ENCODE measurements at places on chromosomes 3 and 15.

DNA sequence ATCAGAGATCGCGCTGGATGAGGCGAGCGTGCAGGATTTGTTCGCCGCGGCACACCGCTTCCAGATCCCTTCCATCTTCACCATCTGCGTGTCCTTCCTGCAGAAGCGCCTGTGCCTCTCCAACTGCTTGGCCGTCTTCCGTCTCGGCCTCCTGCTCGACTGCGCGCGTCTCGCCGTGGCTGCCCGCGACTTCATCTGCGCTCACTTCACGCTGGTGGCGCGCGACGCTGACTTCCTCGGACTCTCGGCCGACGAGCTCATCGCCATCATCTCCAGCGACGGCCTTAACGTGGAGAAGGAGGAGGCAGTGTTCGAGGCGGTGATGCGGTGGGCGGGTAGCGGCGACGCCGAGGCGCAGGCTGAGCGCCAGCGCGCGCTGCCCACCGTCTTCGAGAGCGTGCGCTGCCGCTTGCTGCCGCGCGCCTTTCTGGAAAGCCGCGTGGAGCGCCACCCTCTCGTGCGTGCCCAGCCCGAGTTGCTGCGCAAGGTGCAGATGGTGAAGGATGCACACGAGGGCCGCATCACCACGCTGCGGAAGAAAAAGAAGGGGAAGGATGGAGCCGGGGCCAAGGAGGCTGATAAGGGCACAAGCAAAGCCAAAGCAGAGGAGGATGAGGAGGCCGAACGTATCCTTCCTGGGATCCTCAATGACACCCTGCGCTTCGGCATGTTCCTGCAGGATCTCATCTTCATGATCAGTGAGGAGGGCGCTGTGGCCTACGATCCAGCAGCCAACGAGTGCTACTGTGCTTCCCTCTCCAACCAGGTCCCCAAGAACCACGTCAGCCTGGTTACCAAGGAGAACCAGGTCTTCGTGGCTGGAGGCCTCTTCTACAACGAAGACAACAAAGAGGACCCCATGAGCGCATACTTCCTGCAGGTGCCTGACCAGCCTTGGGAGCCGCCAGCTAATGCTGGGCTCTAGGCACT is 819 bp downstream of the KLHL40 start:
- DNase-seq: no peak

DNA sequence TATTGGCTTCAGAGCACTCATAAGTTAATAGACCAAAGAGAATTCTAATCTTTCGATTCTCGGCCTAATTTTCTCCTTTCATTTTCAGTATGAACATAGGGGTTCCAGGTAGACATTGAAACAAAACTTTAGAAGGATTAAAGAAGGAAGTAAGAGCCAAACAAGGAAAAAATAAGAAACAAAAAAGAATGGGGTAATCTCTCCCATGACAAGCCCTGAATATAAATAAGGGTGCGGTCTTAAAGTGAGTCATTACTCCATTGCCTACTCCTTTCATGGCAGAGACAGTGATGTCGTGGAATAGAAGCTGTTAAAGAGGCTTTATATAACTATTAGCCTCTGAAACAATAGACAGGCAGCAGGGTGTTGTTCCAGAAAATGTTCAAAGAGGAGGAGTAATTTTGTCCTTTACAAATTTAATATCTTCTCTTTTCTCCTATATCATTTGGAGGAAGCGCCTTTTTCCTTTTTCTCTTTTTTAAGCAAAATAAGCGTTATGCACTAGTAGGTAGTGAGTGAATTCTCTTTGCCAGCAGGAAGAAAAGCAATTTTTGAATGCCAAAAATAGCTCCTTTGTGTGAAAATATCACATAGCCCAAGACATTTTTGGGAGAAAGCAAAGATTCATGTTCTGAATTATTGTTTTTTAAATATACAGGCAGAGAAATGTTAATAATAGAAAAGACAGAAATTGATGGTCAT is 607.9 kb upstream of the KCNMB2 start:
- peak; percentile 63 for DNase-seq

- DNase-seq: no peak
Measured at GRCh38 chr15:42772901-42773300, 36.0 kb upstream of the CDAN1 start.

GRCh38 chr3:15206662-15207576 is 873 bp downstream of the CAPN7 start:
- DNase-seq: no peak

- peak; percentile 23 for DNase-seq
Measured at GRCh38 chr3:190017521-190018288, 103.0 kb downstream of the P3H2 start.
